ENCODE measurements at places on chromosomes 5 and 9.
A peak's percentile ranks its signal among the peaks of the same experiment; 100 is the strongest.

GRCh38 chr5:173293817-173294672, 34.2 kb downstream of the STC2 start:
- DNase-seq: peak; percentile 64

- DNase-seq: no peak
Observed at GRCh38 chr9:20495098-20495497, 127.2 kb downstream of the MLLT3 start.

DNA sequence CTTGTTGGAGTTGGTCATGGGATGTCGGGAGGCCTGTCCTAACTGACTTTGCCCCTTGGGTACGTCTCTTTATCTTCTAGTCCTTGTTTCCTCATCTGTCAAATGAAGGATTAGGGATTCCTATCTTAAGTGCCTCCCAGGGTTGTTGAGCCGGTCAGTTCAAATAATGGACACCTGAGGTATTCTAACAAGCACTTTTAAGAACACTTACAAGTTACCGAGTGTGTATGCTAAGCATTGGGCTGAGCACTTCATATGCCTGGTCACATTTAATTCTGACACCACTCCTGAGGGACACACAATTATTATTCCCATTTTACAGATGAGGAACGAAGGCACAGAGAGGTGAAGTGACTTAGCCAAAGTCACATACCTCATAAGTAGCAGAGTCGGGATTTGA, 37.1 kb downstream of the CAMK2A start:
- DNase-seq: no peak

DNA sequence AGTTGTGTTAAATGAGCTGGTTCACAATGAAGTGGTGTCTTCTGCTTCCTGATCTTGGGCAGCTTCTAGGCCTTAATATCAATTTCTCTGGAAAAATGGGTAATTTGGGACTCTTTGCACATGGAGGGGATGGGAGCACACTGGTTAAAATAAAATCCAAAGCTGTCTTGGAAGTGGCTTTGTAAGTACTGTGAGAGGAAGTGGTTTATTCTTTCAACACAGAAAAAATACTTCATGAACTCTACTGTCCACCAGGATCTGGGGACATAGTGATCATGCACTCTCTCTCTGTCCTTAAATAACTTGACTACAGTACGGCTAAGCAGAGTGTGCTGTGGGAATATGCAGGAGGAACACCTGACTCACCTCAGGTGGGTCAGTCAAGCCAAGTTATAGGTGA, 2.4 kb downstream of the PCYOX1L start:
- no peak for DNase-seq

- DNase-seq: no peak
Observed at GRCh38 chr5:110477911-110478310, 248.6 kb downstream of the TMEM232 start.

GRCh38 chr5:37915097-37915736, 75.4 kb upstream of the GDNF start:
- no peak for DNase-seq

DNA sequence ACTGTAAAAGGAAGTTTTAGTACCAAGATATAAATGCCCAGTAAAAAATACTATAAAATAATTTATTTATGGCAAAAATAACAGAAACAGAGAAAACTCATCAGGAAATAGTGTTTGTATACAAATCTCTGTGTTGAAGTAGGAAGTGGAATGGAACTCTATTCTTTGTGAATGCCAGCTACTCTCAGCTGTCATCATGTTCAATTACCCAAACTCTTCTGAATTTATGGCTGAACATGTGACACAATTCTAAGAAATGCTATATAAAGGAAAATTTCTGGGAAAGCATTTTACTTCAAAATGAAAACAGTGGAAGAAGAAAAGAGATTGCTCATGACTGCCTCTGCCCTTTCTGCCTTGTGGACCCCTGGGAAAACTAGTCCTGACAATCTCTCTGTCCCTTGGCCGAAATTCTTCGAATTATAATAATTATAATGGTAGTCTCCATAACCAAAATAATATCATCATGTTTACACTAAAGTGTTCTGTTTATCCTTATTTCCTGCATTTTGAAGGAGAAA, 522.3 kb upstream of the ST8SIA4 start:
- DNase-seq: no peak

DNA sequence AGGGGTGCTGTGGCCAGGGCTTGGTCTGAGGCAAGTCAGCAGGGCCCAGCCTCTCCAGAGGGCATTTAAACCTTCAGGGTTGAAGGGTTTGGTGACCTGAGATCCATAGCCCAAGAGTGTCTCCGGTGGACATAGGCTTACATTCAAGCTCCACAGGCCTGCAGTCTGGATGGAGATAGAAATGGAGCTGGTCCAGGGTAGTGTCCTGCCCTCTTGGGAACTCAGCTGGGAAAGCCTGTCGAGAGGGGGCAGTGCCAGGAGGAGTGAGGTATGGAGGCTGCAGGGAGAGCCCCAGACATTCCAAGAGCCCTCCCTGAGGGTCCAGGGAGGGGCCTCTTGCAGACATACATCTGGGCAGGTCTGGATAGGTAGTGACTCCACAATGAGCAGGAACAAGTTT, 177.0 kb upstream of the MVB12B start:
- DNase-seq: no peak

DNA sequence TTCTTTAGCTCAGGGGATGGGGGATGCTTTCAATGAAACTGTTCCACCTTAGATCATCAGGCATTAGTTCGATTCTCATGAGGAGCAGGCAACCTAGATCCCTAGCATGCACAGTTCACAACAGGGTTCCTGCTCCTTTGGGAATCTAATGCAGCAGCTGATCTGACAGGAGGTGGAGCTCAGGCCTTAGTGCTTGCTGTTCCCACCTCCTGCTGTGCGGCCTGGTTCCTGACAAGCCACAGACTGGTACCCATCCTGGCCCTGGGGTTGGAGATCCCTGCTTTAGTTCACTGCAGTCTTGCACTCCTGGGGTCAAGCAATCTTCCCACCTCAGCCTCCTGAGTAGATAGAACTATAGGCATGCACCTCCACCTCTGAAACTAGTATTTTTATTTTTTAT, 1369.8 kb upstream of the NUDT12 start:
- no peak for DNase-seq

GRCh38 chr9:35001285-35001677, 11.7 kb downstream of the DNAJB5 start:
- DNase-seq: no peak
